AG04450 (cell line): ENCODE measurements at places on chromosomes 3 and 15. TPM values are rescaled to one million over a fixed set of nuclear protein-coding genes. Genes with fewer than 3 reads are reported as not detected.

ANKRD34C gene
- not detected in 2 replicates for polyA plus RNA-seq

C3orf49 gene
- polyA plus RNA-seq = not detected in 2 replicates

NEDD4 gene
- polyA plus RNA-seq = 41.7 and 57.8 TPM in 2 replicates

GRCh38 chr3:187567661-187568121, 102.5 kb downstream of the SST start:
- DNase-seq = peak; percentile 23

DNA sequence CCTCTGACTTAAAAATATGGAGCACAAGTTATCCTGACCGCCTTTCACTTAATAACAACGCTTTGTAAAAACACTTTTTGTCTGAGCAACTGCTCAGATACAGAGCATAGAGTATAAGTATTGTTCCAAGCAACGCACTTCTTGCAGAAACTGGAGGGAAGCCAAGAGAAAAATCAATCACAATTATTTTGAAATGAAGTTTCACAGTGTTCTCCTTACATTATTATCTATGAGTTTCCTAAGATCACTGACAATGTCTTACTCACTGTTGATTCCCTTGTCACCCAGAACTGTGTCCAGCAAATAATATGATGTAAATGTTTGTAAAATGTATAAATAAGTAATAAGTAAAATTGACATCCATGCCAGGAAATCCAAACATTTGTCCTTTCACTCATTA, 184.6 kb upstream of the GPR149 start:
- DNase-seq = no peak

DNA sequence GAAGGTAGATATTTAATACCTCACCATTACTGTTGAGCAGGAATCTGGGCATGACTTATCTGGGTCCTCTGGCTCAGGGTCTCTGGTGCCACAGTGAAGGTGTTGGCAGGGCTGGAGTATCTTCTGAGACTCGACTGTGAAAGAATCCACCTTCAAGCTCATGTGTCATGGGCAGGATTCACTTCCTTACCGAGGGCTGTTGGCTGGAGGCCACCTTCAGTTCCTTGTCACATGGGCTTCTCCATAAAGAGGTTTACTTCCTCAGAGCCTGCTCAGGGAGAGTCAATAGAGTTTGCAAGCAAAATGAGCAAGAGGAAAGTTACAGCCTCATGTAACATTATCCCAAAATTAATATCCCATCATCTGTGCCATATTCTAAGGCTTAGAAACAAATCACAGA, 459.5 kb downstream of the NR2F2 start:
- DNase-seq = no peak

- DNase-seq = no peak
Measured at GRCh38 chr3:43999728-44000319, 241.9 kb upstream of the TOPAZ1 start.

DNA sequence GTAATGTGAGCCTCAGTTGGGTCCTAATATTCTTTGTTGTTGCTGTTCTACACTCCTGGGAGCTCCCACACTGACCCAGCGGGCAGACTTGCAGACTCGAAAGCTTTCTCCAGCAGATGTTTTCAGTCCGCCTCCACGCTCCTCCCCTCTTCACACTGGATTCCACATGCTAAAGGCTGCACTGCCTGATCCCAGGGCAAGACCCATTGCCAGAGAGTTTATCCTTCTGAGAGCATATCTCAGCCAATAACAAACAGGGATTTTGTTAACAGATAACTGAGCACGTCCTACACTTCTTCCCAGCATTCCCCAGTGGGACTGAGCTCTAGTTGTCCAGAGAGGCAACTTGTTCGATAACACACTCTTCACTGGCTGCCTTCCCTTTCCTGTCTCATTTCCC, 8.0 kb upstream of the COL6A6 start:
- DNase-seq = no peak

DNA sequence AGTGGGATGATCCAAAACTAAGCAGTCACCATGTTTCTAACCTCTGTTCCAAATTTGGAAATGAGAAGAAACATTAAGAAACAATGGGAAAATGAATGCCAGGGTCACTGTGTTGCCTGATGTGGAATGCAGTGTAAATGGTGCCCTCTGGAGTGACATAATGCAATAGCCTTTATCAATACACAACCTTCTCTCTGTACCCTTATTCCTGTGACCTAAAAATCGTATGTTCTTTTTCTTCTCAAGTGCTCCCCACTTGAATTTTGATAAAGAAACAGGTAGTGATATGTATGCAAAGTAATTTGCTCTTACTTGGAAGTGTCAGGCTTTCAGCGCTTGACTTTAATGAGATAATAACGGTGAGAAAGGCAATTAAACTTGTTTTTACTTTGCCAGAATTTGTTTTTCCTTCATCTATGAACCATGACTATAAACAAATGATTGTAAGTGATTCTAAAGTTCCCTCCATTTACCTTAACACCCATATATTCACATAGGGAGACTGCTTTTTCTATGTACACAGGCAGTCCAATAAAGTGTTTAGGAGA, 145.8 kb upstream of the THRB start:
- DNase-seq = no peak

DNA sequence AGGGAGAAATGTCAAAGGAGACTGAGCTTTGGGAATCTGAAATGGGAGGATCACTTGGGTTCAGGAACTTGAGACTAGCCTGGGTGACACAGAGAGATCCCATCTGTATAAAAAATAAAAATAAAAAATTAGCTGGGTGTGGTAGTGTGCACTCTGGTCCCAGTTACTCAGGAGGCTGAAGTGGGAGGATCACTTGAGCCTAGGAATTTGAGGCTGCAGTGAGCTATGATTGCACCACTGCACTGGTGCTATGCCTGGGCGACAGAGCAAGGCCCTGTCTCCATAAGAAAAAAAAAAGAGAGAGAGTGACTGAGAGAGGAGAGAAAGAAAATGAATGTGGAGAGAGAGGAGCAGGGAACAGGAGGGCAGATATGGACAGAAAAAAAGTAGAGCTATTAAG, 72.8 kb downstream of the SENP2 start:
- no peak for DNase-seq

DNA sequence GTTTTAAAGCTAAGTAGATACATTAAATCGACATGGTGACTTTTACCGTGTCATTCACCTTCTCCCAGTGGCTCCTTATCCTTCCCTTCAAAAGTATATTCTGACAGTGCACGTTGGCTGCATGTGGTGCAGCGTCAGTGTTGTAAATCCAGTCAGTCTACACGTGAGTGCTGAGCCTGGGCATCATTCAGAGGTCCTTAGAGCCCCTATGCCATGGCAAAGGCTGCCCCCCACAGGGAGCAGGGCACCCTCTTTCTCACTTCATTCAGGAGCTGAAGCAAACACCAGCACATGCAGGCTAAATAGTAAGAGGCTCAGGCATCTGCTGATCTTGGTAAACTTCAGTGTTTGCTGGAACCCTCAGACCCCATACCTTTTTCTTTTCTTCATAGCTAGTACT, 43.3 kb downstream of the RASGRP1 start:
- DNase-seq = no peak

DNA sequence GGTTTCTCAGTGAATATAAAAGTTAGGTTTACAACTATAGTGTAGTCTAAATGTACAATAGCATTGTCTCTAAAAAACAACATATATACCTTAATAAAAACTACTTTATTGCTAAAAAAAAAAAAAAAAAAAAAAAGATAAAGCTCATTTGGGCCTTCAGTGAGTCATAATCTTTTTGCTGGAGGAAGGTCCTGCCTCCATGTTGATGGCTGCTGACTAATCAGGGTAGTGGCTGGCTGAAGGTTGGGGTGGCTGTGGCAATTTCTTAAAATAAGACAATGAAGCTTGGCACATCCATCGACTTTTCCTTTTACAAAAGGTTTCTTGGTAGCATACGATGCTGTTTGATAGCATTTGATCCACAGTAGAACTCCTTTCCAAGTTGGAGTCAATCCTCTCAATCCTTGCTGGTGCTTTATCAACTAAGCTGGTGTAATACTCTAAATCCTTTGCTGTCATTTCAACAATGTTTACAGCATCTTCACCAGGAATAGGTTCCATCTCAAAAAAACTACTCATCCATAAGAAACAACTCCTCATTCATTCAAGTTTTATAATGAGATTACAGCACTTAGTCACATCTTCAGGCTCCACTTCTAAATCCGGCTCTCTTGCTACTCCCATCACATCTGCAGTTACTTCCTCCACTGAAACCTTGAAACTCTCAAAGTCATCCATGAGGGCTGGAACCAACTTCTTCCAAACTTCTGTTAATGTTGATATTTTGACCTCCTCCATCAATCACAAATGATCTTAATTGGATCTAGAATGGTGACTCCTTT, 13.3 kb downstream of the ZNF280D start:
- DNase-seq = no peak

GRCh38 chr3:112888381-112889085, 41.9 kb upstream of the CD200R1L start:
- DNase-seq = no peak

- DNase-seq = no peak
Measured at GRCh38 chr3:9716801-9717555, 13.3 kb downstream of the CPNE9 start.

- no peak for DNase-seq
Measured at GRCh38 chr3:183883291-183884096, 1.2 kb downstream of the PARL start.

DNA sequence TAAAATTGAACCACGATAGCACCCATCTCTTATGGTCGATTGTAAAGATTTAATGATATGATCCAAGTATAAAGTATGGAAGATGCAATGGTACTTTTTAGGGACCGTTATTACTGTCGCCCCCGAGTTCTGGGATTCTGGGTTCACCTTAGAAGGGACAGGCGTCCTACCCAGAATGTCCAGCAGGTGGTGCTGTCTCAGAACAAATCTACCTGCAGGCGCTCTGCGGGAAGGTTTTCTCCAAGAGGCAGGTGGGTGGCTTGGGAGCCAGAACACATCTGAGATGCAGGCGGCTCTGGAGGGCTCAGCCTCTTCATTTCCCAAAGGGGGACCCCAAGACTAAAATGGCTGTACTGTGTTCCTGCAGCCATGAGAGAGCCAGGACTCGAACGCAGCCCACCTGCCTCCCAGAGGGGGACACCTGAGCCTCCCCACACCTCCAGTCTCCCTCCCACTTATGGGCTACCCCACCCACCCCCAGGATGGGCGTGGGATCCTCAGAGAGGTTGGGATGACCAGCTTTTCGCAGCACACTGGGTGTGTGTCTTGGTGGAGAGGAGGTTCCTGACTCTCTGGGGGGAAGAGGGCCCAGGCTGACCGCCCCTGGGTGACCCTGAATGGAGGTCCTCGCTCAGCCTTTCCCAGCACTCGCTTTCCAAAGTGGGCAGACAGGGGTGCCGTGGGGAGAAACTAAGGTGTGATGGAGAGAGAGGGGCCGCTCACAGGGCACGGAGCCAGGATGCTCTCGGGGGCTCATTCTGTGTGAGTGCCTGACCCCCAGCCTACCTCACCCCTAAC, 28.1 kb upstream of the CORO2B start:
- DNase-seq = no peak

DNA sequence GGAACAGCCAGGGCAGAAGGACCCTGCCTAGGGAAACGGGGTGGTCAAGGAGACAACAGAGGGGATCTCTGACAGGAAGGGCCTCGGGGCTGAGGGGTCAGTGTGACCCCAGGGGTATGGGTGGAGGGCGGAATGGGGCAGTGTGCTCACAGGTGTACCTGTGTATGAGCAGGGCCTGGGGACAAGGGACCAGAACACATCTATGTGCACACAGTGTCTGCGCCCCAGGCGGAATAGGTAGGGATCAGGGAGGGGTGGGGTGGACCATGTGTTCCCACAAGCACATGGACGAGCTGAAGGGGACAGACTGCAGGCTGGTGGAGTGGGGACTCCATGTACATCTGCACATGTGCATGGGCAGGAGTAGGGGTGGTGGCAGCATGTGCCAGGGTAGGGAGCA, 5.0 kb upstream of the TLR9 start:
- DNase-seq = no peak

DNA sequence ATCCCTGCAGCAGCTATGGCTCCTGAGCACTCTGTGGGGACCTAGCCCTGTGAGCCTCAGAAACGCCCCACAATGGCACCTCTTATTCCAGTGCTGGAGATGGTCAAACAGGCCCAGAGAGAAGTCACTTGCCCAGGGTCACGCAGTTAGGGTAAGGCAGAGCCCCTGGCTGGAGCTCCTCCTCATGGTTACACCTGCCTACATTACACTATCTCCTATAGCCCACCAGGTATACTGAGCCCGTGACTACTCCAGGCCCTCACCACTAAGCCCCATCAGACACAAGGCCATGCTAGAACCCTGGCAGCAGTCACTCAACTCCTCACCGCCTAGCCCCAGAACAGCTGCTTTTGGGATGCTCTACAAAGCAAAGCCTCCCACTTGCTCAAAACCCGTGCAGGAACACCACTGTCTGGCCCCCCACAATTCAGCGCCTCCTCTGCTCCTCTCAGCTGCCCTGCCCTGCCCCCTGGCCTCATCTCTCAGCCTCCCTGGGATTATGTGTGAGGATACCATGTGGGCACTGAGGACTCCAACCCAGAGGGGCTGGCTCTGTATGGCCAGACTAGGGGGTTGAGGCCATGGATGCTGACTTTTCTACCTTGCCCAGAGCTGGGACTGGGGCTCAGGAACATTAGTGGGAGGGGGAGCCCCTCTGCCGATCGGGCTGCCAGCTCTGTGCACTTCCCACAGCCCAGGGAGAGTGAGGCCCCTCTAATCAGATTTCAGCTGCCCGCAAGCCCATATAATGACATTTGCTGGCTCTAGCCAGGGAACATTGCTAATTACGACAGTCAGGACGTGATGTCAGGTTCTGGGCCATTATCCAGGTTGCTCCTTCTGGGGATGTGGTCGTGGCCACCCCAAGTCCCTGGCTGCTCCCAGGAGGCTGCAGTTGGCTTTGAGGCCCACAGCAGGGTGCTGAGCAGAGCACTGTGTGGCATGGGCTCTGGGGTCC, 4.0 kb downstream of the NT5DC2 start:
- no peak for DNase-seq
